ENCODE measurements at places on chromosomes 6 and 20.

- peak; percentile 93 for DNase-seq
Measured at GRCh38 chr6:152380993-152381898, 255.9 kb downstream of the SYNE1 start.

DNA sequence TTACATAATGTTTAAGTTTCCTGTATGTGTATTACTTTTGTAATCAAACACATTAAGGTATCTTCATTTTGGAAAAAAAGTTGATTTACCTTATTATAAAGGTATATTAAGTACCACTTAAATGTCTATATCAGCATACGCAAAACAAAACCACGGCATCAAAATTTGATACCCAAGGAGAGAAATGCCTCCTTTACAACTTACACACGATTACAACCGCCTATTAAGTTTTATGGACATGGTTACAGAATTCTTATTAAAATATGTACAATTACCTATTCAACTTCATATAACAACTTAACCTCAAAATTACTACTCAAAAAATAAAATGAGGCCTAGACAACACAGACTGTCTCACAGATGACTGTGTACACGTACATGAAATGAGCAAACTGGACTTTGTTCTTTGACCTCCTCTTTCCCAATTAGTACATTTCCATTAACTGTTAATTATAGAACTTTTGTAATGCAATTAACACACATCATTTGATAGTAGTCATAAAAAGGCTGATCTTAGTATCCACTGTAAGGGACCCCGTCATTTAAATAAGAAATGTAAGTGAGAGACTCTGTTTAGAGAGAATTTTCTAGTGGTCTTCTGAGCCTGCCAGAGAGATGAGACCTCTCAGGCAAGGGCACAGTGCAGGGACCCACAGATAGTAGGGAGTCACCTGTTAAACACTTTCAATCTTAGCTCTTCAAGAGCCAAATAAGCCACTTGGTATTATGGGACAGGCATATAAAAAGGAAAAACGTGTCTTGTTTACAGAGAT is 2.5 kb downstream of the DIDO1 start:
- DNase-seq, result no peak

GRCh38 chr6:44036196-44036595 is 91.1 kb downstream of the MRPL14 start:
- no peak for DNase-seq

DNA sequence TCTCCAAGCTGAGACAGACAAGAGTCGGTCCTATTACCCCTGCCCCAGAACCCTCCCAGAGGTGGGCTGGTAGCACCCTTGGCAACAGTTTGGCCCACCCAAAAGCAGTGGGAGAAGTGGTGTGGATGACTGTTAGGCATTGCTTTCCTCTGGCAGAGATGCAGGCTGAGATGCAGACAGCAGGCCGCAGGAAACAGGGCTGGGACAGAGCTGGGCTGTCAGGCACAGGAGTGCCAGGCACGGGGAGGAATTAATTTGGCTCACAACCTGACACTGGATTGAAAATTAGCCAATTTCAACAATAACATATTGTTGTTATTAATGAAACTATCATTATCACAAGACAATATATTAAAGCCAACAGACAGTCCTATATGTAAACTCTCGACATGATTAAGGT is 15.7 kb upstream of the SIRT5 start:
- DNase-seq, result peak; percentile 54

- DNase-seq, result peak; percentile 15
Measured at GRCh38 chr6:116682334-116682712, 1.3 kb downstream of the KPNA5 start.

GRCh38 chr6:42338744-42339222 is 112.9 kb downstream of the TRERF1 start:
- no peak for DNase-seq

- DNase-seq, result no peak
Measured at GRCh38 chr20:18197382-18198070, 59.9 kb downstream of the KAT14 start.

GRCh38 chr6:25219216-25219916 is 59.8 kb upstream of the CARMIL1 start:
- DNase-seq, result no peak

DNA sequence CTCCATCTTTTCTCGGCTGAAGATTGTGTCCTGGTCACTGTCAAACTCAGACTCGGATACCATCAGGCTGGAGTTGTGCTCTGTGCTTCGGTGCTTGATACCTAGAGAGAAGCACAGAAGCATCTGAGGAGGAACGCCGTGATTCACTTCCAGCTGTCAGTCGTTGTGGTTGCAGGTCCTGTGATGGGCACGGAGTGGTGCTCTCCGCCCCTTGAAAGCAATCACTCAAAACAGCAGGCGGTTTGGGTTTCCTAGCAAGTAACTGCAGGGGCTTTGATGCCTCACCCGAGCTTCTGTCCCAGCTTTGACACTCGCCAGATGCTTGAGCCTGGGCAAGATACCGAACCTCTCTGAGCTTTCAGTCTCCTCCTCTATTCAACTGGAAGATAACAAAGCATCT is 52.5 kb downstream of the ALDH5A1 start:
- no peak for DNase-seq

- peak; percentile 36 for DNase-seq
Measured at GRCh38 chr6:13454286-13455221, 32.8 kb downstream of the GFOD1 start.

- peak; percentile 25 for DNase-seq
Measured at GRCh38 chr20:2871661-2872458, 1.4 kb upstream of the PTPRA start.

GRCh38 chr20:41951615-41952014 is 333.4 kb upstream of the CHD6 start:
- DNase-seq, result no peak

DNA sequence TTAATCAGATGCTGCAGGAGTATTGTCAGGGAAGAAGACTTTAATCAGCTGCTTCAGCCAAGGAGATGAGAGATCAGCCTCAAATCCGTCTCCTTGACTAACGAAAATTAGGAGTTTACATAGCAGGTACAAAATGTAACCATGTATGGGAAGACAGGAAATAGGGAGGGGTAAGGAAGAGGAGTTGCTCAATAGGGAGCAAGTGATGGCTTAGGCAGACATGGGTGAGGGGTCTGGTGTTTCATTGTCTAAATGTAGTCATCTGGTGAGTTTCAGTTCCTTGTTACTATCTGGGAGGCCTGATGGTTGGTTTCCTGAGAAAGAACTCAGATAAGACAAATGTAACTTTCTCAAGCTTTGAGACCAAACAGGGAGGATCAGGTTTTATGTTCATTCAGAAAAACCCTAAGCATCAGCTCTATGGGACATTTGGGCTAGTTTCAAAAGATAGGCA is 217.3 kb upstream of the SULF2 start:
- no peak for DNase-seq

GRCh38 chr20:34268851-34269636 is 27.8 kb downstream of the ASIP start:
- DNase-seq, result no peak

GRCh38 chr6:112253498-112253840 is 898 bp downstream of the LAMA4 start:
- DNase-seq, result no peak

- peak; percentile 36 for DNase-seq
Measured at GRCh38 chr20:63070771-63071540, 64.2 kb upstream of the BHLHE23 start.

- no peak for DNase-seq
Measured at GRCh38 chr20:7728338-7728737, 211.9 kb downstream of the HAO1 start.

Data from cerebellar cortex (tissue), 1 donor.